ENCODE measurements at places on chromosomes 1 and 21.

DNA sequence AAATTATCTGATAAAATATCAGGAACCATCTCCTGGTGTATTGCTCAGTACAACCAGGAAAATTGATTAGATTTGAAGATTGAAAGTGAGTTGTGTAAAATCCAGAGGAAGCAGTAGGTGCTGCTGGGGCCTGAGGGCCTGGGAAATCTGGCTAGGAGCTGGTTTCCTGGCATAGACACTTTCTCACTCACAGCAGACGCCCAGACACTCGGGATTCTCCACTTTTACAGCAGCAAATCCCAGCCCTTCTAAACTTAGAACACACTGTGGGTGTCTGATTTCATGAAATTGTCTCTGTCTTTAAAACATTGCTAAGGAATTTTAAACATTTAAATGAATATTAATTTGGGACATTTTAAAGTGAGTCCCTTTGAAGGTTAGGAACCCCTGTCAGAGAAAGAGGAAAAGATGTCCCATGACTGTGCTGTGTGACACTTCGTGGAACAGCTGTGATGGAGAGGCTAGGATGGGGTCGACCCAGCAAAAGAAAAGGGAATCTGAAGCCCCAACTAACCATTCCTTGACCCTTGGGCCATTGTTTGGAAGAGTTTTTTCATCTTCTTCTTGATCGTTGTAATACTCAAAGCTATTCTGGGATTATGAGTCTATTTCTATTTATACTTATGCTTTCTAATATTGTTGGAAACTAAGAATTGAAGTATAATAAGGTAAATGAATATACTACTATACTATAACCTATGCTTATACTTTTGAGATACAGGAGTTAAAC lies 49.0 kb upstream of the VAMP3 start:
- DNase-seq, result no peak

DNA sequence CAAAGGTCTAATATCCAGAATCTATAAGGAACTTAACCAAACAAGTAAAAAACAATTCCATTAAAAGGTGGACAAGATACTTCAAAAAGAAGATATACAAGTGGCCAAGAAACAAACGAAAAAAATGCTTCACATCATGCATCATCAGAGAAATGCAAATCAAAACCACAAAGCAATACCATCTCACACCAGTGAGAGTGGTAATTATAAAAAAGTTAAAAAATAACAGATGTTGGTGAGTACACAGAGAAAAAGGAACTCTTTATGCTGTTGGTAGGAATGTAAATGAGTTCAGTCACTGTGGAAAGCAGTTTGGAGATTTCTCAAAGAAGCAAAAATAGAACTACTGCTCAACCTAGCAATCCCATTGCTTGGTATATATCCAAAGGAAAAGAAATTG lies 218.6 kb downstream of the SLC44A5 start:
- no peak for DNase-seq

- no peak for DNase-seq
These were observed 13.5 kb downstream of the SLC35D1 start for GRCh38 chr1:67040405-67040804.

GRCh38 chr1:202105571-202106339 lies 17.0 kb upstream of the GPR37L1 start:
- DNase-seq, result no peak

- no peak for DNase-seq
These were observed 11.8 kb downstream of the NFASC start for GRCh38 chr1:204882479-204882878.

DNA sequence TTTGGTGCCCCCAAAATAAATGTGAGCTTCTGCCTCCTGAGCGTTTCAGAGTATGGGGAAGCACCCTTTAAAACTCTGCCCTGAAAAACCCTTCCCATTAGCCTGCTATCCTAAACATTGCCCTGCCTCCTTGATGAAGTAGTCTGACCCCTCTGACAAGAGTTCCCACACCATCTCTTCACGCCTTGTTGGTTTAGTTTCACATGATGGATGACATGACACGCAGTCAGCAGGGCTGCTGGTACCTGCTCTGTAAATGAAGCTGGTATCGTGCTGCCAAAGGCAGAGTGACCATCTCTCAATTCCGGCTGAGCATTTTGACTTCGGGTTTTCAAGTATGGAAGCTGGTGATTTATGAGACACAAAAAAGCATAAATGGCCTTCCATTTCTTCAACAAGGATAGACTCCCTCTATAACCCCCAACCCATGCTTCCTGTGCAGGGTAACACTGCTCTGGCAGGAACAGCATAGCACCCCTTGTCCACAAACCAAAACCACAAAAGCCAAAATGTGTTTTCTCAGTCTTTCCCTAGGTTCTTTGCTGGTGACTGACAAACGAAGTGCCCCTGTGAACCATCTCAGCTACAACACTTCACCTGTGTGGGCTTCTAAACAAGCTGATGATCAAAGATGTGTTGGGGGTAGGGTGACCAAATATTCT lies 444.6 kb downstream of the NUF2 start:
- no peak for DNase-seq

DNA sequence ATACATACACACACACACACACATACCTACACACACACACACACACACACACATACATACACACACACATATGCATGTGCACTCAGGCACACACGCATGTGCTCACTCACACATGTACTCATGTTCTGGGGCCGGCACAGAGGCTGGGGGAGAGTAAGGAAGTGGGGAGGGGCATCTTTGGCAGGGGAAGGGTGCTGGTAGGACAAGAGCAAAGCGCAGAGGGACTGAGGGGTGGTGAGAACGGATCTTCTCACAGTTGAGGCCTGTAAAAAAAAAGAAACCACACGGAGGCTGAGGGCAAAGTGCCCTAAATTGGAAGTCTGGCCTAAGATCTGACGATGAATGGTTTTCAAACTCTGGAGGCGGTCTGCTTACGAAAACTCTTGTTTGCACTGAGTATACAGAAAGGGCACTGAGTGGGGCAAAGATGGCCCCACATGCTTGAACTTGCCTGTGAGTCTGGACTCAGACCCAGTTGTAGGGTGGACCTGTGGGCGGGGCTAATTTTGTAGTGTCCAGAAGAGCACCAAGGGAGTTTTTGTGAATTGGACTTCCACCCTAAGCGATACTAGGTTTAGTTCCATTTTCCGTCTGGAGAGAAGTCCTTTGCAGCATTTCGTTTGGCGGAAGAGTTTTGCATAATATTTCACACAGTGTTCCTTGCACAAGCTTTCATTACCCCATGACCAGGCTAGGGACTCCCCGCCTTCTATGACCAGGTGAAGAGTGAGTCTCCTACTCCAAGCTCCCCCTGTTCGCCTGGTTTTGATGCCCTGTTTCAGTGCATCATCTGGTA lies 79.3 kb upstream of the LYST start:
- no peak for DNase-seq

Data from left renal cortex interstitium (tissue), 4 donors.